Activated CD4-positive, alpha-beta T cell treated with anti-CD3 and anti-CD28 coated beads, Interleukin-2, amount 50 U/mL, for 48 hours (primary cell): ENCODE measurements at places on chromosomes 2 and 18.

DNA sequence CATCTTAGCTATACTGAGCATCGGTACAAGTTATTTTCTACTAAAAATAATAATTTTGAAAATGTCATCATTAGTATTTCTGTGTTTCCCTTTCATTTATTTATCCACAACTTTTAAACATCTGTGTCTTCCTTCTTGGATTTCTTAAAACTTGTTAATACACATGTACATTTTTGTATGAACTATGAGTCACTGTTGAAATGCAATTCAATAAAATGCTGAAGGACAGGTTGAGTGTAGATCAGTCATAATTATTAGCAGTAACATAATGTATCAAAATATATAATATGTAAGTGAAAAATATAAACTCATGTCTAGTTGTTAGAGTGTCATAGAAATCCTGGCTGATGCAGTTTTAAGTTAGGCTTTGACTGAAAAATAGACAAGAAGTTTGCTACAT, 115.9 kb downstream of the MEIS1 start:
- no peak for DNase-seq

GRCh38 chr2:240619506-240620148, 5.7 kb upstream of the GPR35 start:
- DNase-seq: no peak

DNA sequence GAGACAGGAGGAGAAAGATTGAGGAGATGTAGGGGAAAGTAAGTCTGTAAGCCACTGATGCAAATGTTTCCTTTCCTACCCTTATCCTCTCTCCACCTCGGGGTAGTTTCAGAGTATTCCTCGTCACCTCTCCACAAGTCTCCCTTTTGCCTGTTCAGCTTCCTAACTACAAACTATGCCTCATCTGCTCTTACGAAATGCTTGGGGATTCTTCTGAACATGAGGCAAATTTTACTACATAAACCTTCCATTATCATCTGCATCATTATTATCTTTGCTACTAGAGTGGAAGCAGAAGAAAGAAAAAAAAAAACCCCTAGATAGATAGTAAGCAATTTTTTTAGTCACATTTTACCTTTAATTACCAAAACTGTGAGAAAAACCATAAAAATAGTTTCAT, 43.1 kb upstream of the CWC22 start:
- no peak for DNase-seq

DNA sequence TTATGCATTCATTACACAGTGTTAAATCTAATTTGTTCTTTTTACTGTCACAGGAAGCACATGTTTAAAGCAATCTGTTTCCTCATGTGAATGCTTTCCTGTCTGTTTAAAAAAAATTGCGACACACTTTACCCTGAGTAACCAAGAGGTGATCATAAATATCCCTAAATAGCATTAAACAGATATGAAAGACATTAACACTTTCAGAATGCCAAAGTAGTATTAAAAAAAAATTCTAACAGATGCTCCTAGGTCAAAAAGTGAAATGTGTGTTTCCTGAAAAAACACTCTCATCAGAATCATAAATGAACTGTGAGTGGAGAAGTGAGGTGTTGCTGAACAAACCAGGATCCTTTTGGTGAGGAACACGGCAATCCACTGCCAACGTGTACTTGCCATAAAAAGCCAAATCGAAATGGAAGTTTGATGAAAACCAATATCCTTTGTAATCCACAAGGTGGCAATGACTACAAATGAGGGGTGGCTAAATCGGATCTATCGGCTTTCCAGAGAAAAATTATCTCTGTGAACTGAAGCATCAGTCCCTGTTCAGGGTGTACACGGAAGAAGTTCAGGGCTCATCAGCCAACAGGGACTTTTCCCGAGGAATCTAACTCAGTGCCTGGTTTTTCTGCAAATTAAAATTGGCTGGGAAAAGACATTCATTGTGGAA, 248.9 kb downstream of the TCF4 start:
- no peak for DNase-seq

DNA sequence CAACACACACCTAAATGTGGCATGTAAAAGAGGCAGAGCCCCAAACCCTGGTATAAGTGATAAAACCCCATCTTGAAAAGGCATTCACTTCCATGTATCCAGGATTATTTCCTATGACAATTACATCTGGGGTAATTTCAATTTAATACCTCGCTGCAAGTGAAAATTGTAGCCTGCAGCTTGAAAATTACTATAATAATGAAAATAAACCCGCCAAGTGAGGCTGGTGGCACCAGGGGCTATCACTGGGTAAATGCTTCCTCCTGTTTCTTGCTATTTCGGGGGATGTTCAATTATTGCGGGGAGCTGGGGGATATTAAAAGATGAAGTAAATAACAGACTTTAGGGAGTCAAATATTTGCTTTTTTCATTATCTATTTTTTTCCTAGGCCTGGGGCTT, 159.5 kb upstream of the CAPN13 start:
- no peak for DNase-seq

- peak; percentile 56 for DNase-seq
These were observed 13.8 kb downstream of the FOSL2 start for GRCh38 chr2:28406276-28407096.

DNA sequence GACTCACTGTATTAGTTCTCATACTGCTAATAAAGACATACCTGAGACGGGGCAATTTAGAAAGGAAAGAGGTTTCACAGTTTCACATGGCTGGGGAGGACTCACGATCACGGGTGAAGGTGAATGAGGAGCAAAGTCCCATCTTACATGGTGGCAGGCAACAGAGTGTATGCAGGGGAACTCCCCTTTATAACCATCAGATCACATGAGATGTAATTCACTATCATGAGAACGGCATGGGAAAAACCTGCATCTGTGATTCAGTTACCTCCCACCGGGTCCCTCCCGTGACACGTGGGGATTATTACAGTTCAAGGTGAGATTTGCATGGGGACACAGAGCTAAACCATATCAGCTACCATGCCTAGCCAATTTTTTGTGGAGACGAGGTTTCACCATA, 168.2 kb downstream of the NEDD4L start:
- DNase-seq: no peak

GRCh38 chr2:173264151-173264550, 90.5 kb upstream of the CDCA7 start:
- DNase-seq: no peak

DNA sequence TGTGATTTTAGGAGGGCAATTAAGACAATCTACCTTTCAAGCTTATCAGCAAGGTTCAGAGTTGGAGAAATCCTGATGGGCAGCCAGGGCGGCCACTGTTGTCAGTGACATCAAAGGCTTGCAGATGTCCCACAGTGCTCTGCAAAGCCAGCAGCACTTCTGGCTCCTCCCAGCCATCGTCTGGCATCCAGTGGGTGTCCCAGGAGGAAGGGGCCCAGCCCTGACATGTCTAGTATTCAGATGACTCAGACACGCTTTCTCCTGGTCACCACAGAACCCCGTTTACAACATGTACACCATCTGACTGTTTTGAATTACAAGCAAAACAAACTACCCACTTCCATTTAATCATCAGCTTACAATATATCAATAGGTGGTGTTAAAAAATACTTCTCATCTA, 61.4 kb downstream of the CYRIA start:
- DNase-seq: no peak

DNA sequence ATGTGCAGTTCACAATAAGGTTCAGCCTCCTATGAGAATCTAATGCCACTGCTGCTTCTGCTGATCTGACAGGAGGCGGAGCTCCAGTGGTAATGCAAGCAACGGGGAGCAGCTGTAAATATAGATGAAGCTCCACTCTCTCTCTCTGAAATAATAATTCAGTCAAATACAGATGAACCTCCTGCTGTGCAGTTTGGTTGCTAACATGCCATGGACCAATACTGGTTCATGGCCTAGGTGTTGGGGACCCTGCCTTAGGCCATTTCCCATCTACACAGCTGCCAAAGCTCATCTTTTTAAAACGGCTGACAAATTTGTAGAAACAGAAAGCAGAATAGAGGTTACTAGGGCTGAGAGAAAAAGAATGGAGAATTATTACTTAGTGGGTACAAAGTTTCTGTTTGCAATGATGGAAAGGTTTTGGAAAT, 10.7 kb upstream of the HNRNPA3 start:
- no peak for DNase-seq

GRCh38 chr2:238985931-238986446, 138.1 kb downstream of the TWIST2 start:
- no peak for DNase-seq

DNA sequence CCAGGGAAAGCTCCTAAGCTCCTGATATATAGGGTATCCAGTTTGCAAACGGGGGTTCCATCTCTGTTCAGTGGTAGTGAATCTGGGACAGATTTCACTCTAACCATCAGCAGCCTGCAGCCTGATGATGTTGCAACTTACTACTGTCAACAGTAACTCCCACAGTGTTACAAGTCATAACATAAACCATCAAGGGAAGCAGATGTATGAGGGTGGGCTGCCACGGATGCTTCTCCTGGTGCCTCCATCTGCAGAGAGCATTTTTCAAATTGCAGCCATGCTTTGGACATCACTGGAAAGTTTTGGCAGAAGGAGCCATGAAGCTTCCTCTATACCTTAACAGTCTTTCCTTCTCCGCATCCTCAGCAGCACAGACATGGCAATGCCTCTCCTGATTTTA, 234.5 kb downstream of the ANKRD36B start:
- no peak for DNase-seq

DNA sequence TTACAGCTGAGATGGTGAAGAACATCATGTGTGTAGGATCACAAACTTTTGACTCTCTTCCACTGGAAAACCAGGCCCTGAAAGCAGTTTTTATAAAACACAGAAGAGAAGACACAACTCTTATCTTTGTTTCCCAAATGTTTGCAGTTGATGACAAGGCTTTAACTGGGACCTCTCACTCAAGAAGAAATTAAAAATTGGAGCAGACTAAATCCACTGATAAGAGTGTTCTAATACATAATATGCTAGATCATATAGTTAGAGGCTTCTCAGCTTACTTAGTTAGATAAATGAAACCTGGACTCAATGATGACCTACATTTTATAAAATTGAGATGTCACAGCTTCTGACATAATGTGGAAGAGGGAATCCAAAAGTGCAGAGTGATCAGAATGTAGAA, 158.3 kb upstream of the WDSUB1 start:
- no peak for DNase-seq

- DNase-seq: no peak
These were observed 38.2 kb downstream of the NRP2 start for GRCh38 chr2:205720451-205720902.

GRCh38 chr2:223053484-223054192, 1.6 kb downstream of the KCNE4 start:
- no peak for DNase-seq

- no peak for DNase-seq
These were observed 48.7 kb upstream of the PKDCC start for GRCh38 chr2:41999128-41999480.
